Esophagus squamous epithelium (tissue), 5 donors: ENCODE measurements at places on chromosomes 1 and 21.

DNA sequence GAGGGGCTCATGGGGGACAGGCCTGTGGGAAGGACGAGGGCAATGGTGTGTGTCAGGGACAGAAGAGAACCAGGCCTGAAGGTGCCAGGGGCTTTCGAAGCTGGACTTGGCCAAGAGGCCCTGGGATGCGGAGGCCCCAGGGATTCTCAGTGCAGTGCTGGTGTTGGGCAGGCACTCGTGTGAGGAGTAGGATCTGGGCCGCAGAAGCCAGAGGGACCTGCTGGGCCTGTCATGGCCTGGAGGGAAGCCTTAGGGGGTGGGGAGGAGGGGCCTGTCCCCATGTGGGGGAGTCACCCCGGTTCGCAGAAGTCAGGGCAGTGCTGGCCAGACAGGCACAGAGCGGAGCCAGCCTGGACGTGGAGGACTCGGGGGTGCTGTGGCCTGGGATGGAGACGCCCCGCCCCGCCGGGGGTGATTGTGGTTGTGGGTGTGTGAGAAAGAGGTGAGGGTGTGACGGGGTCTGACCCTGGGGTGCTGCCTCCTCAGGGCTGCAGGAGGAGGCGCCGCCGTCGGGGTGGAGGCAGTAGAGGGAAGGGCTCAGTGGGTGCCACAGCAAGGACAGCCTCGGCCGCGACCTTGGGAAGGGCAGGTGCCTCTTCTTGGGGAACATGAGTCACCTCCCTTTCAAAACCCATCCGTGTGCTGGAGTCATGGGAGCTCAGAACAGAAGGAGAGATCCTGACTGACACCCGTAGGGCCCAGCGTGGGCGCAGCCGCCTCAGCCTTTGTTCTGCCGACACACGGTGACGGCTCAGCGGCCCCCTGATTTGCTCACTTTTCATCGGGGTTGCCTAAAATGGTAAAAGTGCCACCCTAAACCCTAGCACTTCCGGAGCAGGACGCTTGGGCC is 33.9 kb downstream of the FAAP20 start:
- DNase-seq, result no peak

DNA sequence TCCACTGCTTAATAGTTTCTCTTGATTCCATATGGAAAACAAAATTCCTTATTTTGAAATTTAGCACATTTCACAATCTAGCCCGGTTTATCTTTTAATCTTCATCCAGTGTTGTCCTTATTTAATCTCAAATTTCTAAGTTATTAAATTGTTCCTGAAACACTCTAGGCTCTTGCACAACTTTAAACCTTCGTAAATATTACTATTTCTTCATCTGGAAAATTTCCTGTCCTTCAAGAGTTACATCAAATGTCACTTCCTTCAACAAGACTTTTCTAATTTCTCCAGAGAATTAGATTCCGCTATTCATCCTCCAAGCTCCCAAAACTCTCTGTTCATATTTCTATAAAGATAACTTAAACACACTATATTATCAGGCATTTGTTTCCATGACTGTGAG is 6.5 kb downstream of the FMO5 start:
- DNase-seq, result no peak

DNA sequence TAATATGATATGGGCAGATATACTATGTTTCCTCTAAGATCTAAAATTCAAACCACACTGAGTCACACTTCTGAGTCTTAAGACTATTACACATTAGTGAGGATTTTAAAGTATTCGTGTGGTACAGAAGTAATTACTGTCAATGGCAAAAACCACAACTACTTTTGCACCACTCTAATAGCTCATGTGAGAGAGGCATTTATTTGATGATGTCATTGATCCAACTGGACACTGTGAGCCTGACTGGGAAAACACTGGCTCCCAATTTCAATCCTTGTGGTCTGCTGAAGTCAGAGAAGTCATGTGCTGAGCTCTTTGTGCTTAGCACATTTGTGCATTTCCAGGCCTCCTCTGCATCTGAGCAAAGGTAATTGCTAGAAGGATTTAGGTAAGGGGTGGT is 377.8 kb downstream of the USH2A start:
- no peak for DNase-seq

GRCh38 chr21:44764319-44765230 is 37.0 kb downstream of the UBE2G2 start:
- no peak for DNase-seq

- no peak for DNase-seq
Observed at GRCh38 chr1:177306981-177307380, 136.2 kb downstream of the BRINP2 start.

DNA sequence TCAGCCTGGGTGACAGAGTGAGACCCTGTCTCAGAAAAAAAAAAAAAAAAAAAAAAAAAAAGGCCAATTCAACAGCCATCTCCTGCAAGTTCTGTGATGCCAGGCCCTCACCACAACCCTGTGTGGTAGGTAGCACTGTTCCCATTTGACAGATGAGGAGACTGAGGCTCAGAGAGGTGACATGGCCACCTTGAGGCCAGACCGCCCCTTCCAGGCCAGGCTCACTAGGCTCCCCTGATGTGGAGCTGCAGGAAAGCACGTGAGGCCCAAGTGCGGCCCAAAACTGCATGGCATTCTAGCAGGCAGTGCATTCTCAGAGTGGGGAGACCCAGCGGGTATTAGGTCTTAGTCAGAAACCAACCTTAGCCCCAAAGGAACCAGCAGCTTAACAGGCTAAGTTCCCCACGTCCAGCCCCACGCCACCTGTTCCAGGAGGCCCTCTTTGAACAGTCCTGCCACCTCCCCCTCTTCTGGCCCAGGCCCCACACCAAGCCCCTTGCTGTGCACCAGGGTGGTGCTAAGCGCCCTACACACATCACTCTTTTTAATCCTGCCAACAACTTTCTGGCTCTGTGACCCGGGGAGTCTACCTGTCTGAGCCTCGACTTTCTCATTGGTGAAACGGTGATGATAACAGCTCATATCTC is 11.7 kb upstream of the ECE1 start:
- DNase-seq, result no peak

DNA sequence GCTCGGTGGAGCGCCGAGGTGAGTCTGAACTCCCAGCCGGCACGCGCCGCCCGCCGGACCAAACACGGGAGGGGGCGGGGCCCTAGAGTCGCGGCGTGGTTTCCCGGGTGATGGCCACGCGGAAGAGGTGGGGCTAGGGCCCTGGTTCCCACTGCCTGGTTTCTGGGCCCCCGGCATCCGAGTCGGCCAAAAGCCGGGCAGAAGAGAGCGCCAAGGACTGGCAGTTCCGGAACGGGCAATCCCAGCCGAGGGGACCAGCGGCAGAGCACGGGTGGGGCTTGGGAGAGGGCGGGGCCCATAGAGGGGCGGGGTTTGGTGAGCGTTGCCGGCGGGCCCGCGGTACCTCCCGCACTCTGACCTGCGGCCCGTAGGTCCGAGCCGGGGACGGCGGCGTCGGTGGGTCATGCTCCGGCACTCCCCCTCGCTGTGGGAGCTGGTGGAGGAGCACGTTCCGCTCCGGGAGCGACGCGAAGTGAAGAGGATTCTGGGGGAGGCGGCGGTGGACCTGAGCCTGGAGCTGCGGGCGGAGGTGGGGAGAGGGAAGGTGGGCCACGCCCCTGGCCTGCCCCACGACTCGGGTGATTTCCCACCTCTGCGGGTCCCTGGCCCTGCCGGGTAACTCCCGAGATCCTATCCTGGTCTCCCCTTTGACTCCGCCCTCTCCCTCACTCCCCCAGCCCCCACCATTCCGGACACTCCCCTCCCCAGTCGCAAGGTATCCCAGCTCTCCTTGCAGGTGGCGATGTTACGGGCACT is at the start of gene CCDC24:
Gene CCDC24, plus strand, starts transcription at position 124 of the 756 bp plus-strand sequence. Its CDS starts 280 bp downstream, at position 404.
- no peak for DNase-seq

GRCh38 chr1:59136541-59137275 is 160.2 kb upstream of the FGGY start:
- no peak for DNase-seq

- no peak for DNase-seq
Observed at GRCh38 chr1:38138498-38139233, 92.1 kb upstream of the POU3F1 start.

DNA sequence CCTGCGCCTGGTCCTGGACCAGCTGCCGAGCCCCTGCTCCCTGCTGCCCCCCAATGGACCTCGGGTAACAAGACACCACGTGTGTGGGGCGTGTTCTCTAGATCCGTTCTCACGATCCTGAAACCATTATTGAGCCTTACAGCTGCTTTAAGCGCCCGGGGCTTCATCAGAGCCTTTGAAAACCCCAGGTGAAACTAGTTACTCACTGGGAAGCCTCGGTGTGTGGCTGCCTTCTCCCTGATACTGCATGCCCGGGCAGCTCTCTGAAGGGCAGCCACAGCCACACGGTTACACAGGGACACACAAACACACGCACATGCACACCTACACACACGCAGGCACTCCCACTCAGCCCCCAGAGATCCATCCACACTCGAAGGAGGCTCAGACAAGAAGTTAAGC is 5.3 kb downstream of the HES2 start:
- no peak for DNase-seq

DNA sequence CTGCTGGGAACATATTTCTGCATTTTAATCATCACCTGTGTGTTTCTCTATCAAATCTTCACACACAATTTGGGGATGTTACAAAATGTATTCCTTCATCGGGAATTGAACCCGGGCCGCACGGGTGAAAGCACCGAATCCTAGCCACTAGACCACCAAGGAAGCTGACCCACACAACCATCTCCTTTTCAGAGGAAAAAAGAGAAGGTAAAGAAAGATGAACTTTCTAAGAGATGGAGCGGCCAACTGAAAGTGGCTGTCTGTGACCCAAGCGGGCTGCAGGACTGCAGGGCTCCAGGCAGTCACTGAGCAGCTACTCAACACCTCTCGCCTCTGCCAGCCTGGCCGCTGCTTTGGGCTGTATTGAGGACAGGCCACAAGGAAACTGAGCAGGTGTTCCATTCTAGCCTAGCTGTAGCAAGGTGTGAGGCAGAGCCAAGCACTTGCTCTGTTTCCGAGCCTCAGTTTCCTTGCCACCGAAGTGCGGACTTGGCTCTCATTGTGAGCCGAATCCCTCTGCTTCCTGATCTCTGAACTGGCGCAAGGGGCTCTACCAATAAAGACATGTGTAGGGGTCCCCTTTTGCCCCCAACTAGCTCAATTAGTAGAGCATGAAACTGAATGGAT is 156.9 kb upstream of the NBPF11 start:
- no peak for DNase-seq

DNA sequence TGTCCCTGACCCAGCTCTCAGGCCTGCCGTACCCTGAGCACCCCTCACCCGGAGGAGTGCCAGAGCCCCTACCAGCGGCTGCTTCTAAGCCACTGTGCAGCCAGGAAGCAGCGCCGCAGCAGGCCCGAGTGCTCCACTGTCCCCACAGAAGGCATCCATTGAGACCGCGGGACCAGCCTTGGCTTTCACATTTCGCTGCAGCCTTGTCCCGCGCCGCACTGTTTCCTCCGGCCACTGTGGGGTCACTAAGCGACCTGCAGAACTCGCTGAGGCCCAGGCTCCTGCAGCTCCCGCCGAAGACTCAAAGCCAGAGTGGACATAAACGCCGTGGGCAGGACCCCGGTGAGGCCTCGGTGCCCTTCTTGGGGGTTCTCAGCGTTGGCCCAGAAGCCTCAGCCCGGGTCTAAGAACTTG is 3.0 kb downstream of the ALX3 start:
- DNase-seq, result no peak

DNA sequence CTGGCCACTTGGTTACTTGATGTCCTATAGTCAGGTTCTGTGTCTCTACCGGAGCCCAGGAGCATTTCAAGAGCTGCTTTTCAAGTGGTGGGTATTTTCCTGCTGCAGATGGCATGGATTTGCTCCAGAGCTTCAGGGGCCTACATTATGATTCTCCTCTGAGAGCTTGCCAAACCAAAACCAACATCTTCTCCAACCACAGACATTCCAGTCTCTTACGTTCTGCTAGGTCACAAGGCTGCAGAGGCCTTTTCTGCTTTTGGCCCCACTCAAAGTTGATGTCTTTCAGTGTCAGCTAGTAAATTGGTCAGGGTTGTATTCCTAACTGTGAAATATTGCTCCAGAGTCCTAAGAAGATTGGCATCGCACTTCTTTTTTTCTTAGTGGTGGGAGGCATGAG is 14.7 kb upstream of the AQP10 start:
- DNase-seq, result no peak

DNA sequence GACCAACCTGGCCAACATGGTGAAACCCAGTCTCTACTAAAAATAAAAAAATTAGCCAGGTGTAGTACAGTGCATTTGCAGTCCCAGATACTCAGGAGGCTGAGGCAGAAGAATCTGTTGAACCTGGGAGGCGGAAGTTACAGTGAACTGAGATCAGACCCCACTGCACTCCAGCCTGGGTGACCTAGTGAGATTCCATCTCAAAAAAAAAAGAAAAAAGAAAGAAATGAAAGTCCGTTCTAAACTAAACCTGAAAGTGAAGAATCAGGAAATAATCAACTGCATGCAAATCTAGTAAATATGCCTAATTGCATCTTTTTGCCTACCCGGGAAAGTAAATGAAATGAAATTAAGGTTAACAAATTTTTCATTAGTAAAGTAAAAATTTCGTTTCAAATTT is 99.6 kb downstream of the ZZZ3 start:
- no peak for DNase-seq

GRCh38 chr1:229938551-229938950 is 128.5 kb upstream of the GALNT2 start:
- no peak for DNase-seq

DNA sequence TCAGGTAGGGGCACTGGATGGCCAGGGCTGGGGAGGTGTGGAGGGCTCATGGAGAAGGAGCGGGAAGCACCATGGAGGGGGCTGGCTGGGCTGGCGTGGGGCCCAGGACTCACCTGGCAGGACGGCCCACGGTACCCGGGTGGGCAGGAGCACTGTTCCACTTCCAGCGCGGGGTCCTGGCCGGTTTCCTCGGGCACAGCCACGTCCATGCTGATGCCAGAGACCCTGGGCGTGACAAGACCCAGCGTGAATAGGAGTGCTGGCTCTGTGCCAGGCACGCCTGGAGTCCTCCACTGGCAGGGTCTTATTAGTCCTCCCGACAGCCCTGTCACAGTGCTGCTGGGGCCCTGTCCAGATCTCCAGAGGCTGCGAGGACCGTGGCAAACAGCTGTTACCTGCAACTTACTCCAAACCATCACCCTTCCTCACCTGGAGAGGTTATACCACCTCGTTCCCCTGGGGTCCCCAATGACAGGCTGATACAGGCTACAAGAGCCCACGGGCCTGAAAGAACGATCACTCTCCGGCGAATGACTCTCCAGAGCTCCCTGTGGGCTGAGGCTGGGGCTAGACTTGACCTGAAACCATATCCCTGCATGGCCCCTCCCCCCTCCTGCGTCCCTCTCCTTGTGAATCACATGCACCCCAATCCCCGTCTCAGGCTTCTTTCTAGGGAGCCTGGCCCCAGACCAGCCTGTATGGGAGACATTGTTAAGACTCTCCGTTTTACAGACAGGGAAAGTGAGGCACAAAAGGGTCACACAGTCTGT is 62.1 kb downstream of the HSPG2 start:
- no peak for DNase-seq

GRCh38 chr1:89279011-89279466 is 6.4 kb upstream of the GBP5 start:
- no peak for DNase-seq

GRCh38 chr1:167566766-167567165 is 13.2 kb upstream of the CREG1 start:
- no peak for DNase-seq

GRCh38 chr1:21638531-21639341 is 30.4 kb downstream of the RAP1GAP start:
- no peak for DNase-seq
